ENCODE measurements at places on chromosomes 6 and 20.

GRCh38 chr6:31345026-31345730 is 11.8 kb downstream of the HLA-B start:
- H3K36me3 ChIP-seq = no peaks in the 10 kb centered on the region
- DNase-seq = no peak
- no peaks in the 10 kb centered on the region for H3K4me1 ChIP-seq
- no peak overlapping the region for H3K27ac ChIP-seq

DNA sequence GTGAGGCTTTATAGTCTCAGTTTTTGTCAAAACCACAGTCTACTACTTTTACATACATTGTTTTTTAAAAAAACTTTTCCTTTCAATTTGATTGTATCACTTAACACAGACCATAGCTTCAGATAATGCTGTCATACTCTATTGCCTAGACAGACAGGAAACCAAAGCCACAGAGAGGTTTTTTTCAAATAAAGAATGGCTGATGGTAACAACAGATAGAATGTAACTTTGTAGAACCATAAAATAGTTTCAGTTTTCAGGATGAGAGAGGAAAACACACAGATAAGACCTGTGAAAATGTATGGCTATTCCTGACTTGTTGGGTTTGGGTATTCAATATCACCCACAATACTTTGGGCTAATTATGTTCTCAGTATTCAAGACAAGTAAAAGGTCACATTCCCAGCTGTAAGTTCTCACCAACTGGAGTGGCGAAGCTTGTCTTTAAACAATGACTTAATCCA is 94.0 kb downstream of the ADGRG6 start:
- no peak overlapping the region for H3K27ac ChIP-seq
- H3K4me1 ChIP-seq = peaks cover 11% of the 10 kb centered on the region
- no peak for DNase-seq
- no peak overlapping the region for H3K4me3 ChIP-seq
- H3K36me3 ChIP-seq = no peaks in the 10 kb centered on the region

DNA sequence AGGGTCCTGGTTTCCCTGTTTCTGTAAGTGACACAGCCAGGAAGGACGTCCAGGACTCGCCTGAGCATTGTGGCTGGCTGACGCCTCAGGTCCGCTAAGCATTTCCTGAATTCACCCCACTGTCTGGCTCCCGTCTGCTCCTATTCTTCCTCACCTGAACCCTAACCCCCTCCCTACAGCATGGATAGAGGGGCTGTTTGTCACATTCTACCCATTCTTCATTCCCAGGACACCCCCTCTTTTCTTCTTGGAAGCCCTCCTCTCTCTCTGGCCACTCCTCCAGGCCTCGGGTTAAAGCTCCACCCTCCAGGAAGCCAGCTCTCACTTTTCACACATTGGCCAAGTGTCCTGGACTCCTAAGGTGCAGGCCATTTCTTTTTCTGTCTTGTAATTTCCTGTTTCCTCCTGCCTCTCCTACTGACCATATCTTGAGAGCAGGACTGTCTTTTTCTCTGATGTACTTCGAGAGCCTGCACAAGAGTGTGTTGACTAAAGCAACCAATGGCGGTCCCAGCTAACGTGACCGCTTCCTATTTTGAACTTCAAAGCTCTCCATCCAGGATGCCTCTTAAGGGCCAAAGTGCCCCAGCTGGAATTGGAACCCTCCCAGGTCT is 24.2 kb upstream of the MYMX start:
- peaks cover 6% of the 10 kb centered on the region for H3K4me1 ChIP-seq
- H3K36me3 ChIP-seq = no peaks in the 10 kb centered on the region
- no peak overlapping the region for H3K4me3 ChIP-seq
- no peaks in the 10 kb centered on the region for H3K27me3 ChIP-seq
- no peak for DNase-seq
- no peak overlapping the region for H3K27ac ChIP-seq

- no peaks in the 10 kb centered on the region for H3K36me3 ChIP-seq
These were observed 35.8 kb upstream of the SHLD1 start for GRCh38 chr20:5714261-5715041.

DNA sequence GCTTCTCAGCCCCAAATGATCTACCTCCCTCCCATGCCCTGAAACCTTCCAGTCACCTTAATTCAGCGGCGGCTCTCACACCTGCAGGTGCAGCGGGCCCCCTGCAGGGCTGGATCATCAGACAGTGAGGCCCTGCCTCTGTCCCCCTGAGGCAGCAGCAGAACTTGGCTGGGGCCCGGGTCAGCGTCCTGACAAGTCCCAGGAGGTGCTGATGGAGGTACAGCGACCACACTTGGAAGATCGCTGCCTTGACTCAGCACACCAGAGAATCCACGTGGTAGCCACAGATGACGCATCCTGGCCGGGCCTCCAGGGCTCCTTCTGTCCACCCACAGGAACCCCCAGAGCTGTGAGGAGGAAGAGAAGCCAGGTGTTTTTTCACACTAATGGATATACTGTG is 116.4 kb upstream of the THBS2 start:
- H3K4me1 ChIP-seq = no peaks in the 10 kb centered on the region
- H3K4me3 ChIP-seq = no peak overlapping the region
- no peak for DNase-seq
- no peak overlapping the region for H3K27ac ChIP-seq
- no peaks in the 10 kb centered on the region for H3K27me3 ChIP-seq
- H3K36me3 ChIP-seq = no peaks in the 10 kb centered on the region

- H3K4me1 ChIP-seq = peaks cover 2% of the 10 kb centered on the region
- no peak overlapping the region for H3K27ac ChIP-seq
- DNase-seq = no peak
- H3K4me3 ChIP-seq = no peak overlapping the region
- H3K36me3 ChIP-seq = peaks cover 9% of the 10 kb centered on the region
These were observed 733 bp upstream of the PSORS1C2 start for GRCh38 chr6:31139599-31139998.

- no peaks in the 10 kb centered on the region for H3K36me3 ChIP-seq
- H3K4me1 ChIP-seq = no peaks in the 10 kb centered on the region
- no peak for DNase-seq
- no peak overlapping the region for H3K4me3 ChIP-seq
- no peaks in the 10 kb centered on the region for H3K27me3 ChIP-seq
These were observed 44.8 kb upstream of the RNGTT start for GRCh38 chr6:89008001-89008814.

GRCh38 chr6:114419175-114419574 is 76.4 kb upstream of the HS3ST5 start:
- H3K4me1 ChIP-seq = peaks cover 3% of the 10 kb centered on the region
- no peak overlapping the region for H3K4me3 ChIP-seq
- H3K27ac ChIP-seq = no peak overlapping the region
- H3K27me3 ChIP-seq = peaks cover 52% of the 10 kb centered on the region
- DNase-seq = no peak
- no peaks in the 10 kb centered on the region for H3K36me3 ChIP-seq

- DNase-seq = no peak
- no peak overlapping the region for H3K27ac ChIP-seq
- no peak overlapping the region for H3K4me3 ChIP-seq
- no peaks in the 10 kb centered on the region for H3K27me3 ChIP-seq
- H3K36me3 ChIP-seq = no peaks in the 10 kb centered on the region
These were observed 17.0 kb upstream of the CHD6 start for GRCh38 chr20:41635158-41635557.

DNA sequence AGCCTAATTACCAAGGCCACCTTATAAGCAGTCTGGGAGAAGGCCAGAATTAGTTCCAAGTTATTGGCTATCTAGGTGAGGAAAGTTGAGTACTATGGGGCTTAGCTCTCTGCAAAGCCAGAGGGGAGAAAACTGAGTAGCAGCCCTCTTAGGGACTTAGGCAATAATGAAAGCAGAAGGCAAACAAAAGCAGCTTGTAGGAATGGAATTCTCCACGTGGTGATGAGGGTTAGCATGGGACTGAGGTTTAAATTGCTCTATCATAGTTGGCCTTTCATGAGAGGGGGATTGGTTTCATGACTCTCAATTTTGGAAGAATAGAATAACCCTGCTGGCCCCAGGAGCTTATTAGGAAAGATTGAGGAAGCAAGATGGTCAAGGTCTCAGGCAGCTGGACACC is 7.0 kb upstream of the UBE2J1 start:
- peak overlapping the region; percentile 50 for H3K27ac ChIP-seq
- DNase-seq = no peak
- no peaks in the 10 kb centered on the region for H3K36me3 ChIP-seq
- peaks cover 5% of the 10 kb centered on the region for H3K4me1 ChIP-seq
- no peaks in the 10 kb centered on the region for H3K27me3 ChIP-seq
- H3K4me3 ChIP-seq = no peak overlapping the region

- DNase-seq = no peak
- no peaks in the 10 kb centered on the region for H3K36me3 ChIP-seq
- no peaks in the 10 kb centered on the region for H3K4me1 ChIP-seq
- no peak overlapping the region for H3K4me3 ChIP-seq
- H3K27me3 ChIP-seq = no peaks in the 10 kb centered on the region
These were observed 184.6 kb downstream of the ATXN1 start for GRCh38 chr6:16576451-16577368.

GRCh38 chr20:51237791-51238190 is 214.9 kb upstream of the KCNG1 start:
- H3K4me3 ChIP-seq = no peak overlapping the region
- H3K27ac ChIP-seq = no peak overlapping the region
- peaks cover 6% of the 10 kb centered on the region for H3K4me1 ChIP-seq
- H3K36me3 ChIP-seq = no peaks in the 10 kb centered on the region

GRCh38 chr6:158060455-158061360 is 79.0 kb downstream of the SYNJ2 start:
- no peak overlapping the region for H3K27ac ChIP-seq
- no peak overlapping the region for H3K4me3 ChIP-seq
- peaks cover 21% of the 10 kb centered on the region for H3K36me3 ChIP-seq

DNA sequence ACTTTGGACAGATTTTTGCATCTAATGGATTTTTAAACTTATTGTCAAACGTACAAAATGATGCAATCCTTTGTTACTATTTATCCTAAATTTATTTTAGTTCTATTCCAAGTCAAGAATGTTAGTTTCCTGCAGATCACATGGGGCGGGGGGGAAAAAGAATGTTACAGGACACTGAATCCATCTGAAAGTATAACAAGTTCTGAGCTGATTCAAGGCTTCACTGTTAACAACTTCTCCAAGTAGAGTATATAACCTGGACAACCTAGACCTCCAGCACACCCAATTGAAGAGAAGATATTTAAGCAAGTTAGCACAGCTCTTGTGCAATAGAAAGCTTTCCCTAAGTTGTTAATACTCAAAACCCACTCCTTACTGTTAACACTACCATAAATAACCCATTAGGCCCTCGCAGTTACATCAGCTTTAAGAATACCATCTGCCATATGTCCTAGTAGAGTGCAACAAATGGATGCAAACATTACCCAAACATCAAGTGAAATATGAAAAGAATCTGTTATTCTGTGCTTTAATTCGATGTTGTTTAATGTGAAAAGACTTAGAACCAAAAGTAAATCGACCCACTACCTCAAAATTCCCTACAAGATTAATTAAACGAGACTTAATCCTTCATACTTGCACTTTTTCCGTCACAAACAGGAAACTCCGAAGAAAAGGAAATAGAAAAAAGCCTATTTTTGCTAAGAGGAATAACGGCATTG is 1.3 kb downstream of the SEC63 start:
- no peak for DNase-seq
- H3K36me3 ChIP-seq = peaks cover 24% of the 10 kb centered on the region
- no peaks in the 10 kb centered on the region for H3K4me1 ChIP-seq
- H3K27me3 ChIP-seq = no peaks in the 10 kb centered on the region
- H3K4me3 ChIP-seq = peak overlapping the region; percentile 99

DNA sequence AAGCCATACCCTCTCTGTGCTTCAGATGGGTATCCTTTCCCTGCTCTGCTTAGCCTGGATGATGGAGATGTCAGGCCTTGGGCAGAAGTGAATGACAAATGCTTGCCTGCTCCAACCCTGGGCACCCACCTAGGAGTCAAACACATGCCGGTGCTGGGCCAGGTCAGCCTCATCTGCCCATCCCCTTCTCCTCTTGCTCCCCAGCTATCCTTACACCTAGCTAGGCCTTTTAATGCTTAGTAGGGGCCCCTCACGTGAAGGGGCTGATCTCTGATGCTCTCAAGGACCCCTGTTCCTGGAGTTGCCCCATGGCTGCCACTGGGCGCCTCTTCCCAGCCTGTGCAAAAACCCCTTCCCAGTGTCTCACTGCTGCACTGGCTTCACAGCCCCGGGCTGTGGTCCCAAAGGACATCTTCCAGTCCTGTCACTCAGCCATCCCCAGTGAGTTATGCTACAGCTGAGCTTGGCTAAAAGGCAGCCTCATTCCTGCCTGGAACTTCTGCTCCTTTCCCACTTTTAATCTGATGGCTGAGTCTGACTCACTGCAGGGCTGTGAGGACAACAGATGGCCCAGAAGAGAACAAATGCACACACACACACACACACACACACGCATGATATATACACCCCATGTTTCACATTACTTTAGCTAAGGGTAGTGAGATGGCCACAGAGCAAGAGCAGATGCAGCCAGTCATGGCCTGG is 12.8 kb upstream of the SDCBP2 start:
- no peak overlapping the region for H3K4me3 ChIP-seq
- no peaks in the 10 kb centered on the region for H3K4me1 ChIP-seq
- no peak overlapping the region for H3K27ac ChIP-seq
- H3K36me3 ChIP-seq = no peaks in the 10 kb centered on the region
- no peak for DNase-seq

- no peak overlapping the region for H3K27ac ChIP-seq
- H3K4me3 ChIP-seq = no peak overlapping the region
- DNase-seq = no peak
- no peaks in the 10 kb centered on the region for H3K4me1 ChIP-seq
- H3K27me3 ChIP-seq = no peaks in the 10 kb centered on the region
- peaks cover 7% of the 10 kb centered on the region for H3K36me3 ChIP-seq
These were observed 15.4 kb downstream of the TMEM14B start for GRCh38 chr6:10763006-10763405.

- H3K4me1 ChIP-seq = no peaks in the 10 kb centered on the region
- H3K4me3 ChIP-seq = no peak overlapping the region
- H3K36me3 ChIP-seq = peaks cover 30% of the 10 kb centered on the region
- no peak for DNase-seq
- H3K27me3 ChIP-seq = no peaks in the 10 kb centered on the region
- no peak overlapping the region for H3K27ac ChIP-seq
These were observed 34.3 kb downstream of the RPRD1B start for GRCh38 chr20:38067717-38068365.

DNA sequence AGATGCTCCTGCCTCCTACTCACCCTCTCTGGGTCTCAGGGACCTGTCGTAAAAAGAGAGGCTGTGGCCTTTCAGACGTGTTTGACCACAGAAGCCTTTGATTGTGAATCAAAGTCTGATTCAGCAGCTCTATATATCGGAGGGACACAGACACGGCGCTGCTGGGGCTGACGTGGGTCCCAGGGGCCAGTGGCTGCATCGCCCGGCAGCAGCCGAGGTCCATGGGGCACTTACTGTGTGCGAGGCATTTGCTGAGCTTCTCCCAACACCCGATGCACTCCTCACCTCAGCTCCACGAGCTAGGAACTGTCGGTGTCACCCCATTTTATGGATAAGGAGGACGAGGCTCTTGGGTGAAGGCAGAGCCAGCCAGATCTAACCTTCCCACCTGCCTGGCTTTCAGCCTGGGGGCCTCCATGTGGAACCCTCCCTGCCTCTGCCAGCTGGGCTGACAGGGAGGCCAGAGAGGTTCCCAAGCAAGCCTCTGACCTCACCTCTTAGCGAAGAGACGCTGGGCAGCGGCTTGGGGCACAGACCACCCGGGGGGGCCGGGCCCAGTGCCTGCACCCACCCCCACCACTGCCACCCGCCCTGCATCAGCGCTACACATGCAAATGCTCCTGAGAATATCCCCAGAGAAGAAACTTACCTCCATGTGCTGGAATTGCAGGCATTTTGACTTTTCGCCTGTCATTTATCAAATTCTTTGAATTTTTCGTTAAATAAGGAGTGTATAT is 19.9 kb downstream of the PMEPA1 start:
- H3K36me3 ChIP-seq = no peaks in the 10 kb centered on the region
- H3K4me1 ChIP-seq = peaks cover 11% of the 10 kb centered on the region
- H3K27me3 ChIP-seq = peaks cover 11% of the 10 kb centered on the region
- no peak for DNase-seq

- no peaks in the 10 kb centered on the region for H3K27me3 ChIP-seq
- no peak overlapping the region for H3K27ac ChIP-seq
- no peak overlapping the region for H3K4me3 ChIP-seq
- peaks cover 2% of the 10 kb centered on the region for H3K36me3 ChIP-seq
- H3K4me1 ChIP-seq = peaks cover 4% of the 10 kb centered on the region
These were observed 204.1 kb upstream of the SASH1 start for GRCh38 chr6:148138573-148138972.

All from neuronal stem cell (in vitro differentiated cells).